ENCODE measurements at places on chromosomes 11 and 22.

GRCh38 chr11:35066783-35067423, 72.1 kb upstream of the CD44 start:
- no peak for DNase-seq

DNA sequence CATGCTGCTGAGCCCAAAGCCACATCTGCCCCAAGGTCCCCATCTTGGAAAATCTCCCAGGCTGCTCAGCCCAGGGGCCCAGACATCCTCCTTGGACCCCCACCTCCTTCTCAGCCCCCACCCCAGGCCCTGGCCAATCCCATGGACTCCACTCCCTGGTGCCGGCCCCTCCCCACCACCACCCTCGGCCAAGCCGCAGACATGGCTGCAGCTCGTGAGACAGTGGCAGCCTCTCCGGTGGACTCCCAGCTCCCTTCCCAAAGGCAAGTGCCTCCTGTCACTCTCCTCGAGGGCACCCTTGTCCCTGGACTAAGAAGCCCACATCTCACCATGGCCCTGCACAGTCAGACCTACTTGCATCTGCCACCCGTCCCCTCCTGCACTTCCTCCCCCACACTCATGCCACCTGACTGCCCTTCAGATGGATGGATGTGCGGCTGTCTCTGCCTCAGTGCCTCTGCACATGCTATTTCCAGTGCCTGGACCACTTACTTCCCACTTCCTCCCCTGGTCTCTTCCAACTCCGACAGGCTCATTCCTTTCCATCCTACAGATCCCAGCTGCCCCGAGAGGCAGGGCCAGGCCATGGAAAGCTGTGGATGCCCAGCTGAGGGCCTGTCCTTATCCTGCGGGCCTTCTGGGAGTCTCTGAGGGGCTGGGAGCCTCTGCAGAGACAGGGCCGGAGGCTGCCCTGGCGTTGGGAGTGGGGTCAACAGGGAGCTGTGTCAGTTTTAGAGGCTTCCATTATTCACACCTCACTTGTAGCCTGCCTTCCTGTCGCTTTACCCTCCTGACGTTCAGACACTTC, 25.5 kb upstream of the RFPL3 start:
- DNase-seq, result no peak

DNA sequence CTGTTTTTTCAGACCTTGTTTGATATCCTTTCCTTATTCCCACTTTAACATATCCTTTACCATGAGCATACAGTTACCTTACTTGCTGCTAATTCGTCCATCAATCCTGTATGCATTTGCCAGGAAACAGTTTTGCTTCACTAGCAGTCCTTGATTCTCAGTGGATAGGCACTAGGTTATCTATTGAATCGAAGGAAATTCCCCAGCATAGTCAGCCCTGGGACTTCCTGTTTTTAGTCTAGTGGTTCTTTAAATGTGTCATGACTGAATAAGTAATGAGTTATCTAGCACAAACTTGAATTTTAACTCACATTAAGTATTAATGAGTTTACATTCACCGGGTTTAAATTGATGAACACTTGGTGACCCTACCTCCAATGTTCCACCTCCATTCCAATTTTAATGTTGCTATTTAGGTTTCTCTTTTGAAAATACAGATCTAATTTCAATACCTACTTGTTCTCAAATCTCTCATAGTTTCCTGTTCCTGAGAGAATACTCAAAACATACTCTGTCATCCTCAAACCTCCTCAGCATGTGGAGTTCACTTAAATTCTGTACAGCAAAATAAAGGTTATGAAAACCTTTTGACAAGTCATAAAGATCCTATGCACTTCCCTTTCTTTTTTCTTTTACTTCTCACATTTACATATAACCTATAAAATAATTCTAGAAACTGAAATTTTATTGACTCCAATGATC, 1375.1 kb upstream of the TENM4 start:
- no peak for DNase-seq

DNA sequence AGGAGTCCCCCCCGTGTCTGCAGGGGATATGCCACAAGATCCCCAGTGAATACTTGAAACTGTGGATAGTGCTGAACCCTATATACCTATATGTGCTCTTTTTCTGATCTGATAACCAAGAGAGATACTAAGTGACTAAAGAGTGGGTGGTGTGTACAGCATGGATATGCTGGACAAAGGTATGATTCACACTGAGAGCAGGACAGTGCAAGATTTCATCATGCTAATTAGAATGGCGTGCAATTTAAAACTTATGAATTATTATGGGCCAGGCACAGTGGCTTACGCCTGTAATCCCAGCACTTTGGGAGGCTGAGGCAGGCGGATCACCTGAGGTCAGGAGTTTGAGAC, 90.2 kb upstream of the ALKBH3 start:
- DNase-seq, result no peak

GRCh38 chr11:125941619-125942611, 3.9 kb upstream of the VSIG10L2 start:
- DNase-seq, result no peak

GRCh38 chr11:58998480-58999290, 59.4 kb downstream of the GLYATL1 start:
- DNase-seq, result no peak

DNA sequence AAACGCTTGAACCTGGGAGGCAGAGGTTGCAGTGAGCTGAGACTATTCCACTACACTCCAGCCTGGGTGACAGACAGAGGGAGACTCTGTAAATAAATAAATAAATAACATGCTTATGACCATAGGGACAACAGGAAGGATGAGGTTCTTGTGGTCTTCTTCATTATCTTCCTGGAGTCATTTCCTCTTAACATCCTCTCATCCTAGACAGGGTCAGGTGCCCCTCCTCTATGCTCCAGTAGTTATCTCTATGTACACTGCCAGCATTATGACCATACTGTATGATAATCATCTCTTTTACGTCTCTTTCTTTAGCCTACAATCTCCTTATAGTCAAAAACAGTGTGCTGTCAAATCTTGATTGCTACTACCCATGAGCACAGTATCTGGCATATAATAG, 17.7 kb downstream of the RAB30 start:
- no peak for DNase-seq

- DNase-seq, result no peak
These were observed 62.6 kb upstream of the OLFML1 start for GRCh38 chr11:7422544-7423331.

DNA sequence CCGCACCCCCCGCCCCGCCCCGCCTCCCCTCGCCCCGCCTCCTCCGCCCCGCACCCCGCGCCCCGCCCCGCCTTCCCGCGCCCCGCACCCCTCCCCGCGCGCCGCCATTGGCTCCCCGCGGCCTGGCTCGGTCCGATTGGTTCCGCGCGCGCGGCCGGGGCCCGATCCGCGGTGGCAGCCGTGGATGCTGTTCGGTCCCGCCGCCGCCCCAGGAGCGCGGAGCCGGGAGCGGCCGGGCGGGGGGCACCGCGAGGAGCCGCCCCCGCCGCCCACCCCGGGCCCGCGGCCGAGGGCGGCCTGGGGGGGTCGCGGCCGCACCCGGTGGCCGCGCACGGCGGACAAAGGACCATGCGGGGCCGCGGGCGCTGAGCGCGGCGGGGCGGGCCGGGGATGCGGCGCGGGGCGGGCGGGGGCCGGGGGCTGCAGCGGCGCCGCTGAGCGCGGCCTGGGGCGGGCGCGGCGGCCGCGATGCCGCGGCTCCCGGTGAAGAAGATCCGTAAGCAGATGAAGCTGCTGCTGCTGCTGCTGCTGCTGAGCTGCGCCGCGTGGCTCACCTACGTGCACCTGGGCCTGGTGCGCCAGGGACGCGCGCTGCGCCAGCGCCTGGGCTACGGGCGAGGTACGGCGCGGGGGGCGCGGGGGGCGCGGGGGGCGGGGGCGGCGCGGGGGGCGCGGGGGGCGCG, at the start of gene B4GALNT4:
Gene B4GALNT4, plus strand, starts transcription at position 164 of the 683 bp plus-strand sequence. Its CDS starts 305 bp downstream, at position 469.
- DNase-seq, result no peak

DNA sequence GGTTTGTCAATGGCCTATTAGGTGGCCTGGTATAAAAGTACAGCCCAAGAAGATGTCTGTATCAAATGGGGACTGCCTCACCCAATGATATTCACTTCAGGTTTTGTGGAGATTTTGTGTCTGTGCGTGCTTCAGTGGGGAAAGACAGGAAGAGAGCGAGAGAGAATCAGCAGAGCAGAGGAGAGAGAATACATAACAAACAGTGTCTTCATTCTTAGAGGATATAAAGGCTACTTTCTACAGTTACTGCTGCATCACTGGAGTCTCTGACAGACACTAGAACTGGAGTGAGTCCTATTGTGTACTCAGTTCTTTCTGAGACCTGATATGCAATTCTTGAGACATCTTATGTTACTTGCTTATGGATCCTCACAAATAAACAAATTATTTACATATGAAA, 115.0 kb downstream of the CASP12 start:
- DNase-seq, result no peak

- DNase-seq, result no peak
These were observed 4.2 kb downstream of the CLDN5 start for GRCh38 chr22:19520007-19520406.

DNA sequence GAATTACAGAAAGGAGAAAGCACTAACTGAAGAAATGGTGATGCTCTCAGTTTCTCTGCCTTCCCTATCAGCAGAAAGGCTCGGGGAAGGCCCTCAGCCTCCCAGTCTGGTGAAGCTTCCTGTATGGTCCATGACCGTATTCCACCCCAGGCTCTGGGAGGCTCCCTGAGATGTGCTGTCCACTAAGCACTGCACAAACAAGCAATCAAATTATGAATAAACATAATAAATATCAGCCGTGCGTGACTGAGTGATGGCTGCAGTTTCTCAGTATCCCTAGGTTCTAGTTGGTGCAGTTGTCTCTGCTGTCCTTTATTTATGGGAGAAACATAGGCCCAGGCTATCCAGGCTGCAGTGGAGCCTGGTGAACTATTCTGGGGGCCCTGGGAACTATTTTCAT, 3.6 kb downstream of the SMDT1 start:
- DNase-seq, result no peak

DNA sequence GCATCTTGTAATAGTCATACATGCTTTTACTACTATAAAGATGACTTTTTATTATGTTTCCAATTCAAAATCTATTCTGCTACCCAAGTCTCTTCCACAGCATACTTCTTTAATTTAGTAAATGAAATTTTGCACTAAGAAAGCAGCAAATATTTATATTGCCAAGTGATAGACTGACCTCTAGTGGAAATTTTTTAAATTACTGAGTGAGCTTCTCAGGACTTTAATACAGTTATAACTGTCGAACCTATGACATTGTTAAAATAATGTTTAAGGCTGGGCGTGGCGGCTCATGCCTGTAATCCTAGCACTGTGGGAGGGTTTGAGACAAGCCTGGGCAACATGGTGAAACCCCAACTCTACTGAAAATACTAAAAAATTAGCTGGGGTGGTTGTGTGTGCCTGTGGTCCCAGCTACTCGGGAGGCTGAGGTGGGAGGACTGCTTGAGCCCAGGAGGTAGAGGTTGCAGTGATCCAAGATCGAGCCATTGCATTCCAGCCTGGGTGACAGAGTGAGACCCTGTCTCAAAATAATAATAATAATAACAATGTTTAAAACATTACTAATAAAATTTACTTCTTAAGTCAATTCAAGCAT, 27.3 kb downstream of the STK33 start:
- no peak for DNase-seq

- no peak for DNase-seq
These were observed 26.2 kb downstream of the FAM83F start for GRCh38 chr22:40020956-40021355.

DNA sequence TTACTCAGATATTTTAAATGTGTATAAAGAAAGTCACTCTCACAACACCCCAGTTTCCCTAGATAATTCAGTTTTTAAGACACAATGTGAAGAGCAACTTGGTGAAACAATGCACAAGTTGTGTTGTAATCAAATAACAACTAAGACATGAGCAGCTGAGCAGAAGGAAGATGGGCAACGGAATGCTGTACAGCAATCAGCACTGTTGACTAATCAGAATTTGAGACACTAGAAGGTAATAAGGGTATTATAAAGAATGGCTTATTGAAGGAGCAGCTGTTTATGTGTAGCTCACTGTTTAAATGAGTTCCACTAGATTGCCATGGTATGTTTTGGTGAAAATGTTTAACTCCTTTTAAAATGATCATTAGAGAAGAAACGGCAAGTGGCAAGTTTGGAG, 60.1 kb downstream of the SOX6 start:
- no peak for DNase-seq

All from AG04450 (cell line).